ENCODE measurements at places on chromosomes 3 and 15.

DNA sequence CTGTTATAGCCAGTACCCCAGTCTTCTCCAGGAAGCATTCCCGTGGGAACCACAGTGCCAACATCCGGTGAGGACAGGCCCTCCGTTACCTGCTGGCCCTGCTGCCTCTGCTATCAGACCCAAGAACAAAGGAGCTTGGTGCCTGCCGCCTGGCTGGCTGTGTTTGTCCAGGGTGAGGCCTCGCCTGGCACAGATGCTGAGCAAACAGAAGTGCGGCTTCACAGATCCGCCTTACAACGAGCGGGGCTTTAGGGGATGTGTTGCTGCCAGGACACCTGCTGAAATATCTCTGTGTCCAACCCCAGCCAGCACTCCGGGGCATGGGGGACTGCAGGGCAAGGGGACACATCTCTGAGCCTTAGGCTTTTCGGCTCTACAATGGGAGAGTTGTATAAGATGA, 2.2 kb upstream of the EPHB3 start:
- peak; percentile 92 for DNase-seq

DNA sequence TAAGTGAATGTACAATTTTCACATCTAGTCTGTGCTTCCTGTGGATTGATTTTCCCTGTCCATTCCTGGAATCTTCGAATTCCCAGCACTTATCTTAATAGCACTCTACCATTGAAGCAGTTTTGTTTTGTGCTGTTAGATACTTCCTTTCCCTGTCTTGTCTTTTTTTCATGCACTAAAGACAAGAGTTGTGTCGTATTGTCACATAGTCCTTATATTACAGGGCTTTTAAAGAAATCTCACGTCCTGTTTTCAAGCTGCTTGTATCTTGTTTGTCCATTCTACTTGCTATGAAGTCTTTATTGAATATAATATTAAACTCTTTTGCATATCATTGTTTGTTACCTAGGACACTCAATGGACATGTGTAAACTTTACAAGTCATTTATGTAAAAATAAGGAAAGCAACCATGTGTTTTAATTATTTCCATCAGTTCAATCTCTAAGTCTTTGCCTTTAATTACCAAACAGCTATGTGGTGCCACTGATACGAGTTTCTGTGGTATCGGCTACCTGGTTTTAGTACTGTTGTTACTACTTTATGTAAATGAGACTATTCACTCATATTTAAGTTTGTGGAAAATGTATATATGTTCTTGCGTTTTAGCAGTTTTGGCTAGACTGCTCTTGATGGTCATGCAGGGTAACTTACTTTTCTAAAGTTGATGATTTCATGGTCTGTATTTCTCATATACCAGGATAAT, 10.3 kb downstream of the PIK3CA start:
- no peak for DNase-seq

- DNase-seq = no peak
These were observed 252.9 kb downstream of the SHQ1 start for GRCh38 chr3:72595376-72595775.

DNA sequence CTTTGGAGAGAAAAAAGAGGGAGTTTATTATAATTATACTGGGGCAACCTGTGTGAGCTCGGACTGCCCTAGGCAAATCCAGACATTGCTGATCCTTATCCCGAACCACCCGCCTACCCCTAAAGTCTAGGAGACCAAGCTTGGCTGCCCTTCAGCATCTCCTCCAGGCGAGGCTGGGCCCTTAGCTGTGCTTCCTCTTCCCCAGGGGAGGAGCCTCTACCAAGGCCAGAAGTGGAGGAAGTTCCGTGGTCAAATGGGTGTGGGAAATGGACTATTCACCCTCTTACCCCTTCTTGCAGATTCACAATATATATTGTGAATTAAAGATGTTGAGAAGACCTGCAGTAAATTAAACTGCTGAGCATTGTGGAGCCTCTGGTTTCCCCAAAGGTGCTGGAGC, 158.3 kb upstream of the HES1 start:
- no peak for DNase-seq

- no peak for DNase-seq
These were observed 295.1 kb downstream of the SHOX2 start for GRCh38 chr3:157810924-157811718.

DNA sequence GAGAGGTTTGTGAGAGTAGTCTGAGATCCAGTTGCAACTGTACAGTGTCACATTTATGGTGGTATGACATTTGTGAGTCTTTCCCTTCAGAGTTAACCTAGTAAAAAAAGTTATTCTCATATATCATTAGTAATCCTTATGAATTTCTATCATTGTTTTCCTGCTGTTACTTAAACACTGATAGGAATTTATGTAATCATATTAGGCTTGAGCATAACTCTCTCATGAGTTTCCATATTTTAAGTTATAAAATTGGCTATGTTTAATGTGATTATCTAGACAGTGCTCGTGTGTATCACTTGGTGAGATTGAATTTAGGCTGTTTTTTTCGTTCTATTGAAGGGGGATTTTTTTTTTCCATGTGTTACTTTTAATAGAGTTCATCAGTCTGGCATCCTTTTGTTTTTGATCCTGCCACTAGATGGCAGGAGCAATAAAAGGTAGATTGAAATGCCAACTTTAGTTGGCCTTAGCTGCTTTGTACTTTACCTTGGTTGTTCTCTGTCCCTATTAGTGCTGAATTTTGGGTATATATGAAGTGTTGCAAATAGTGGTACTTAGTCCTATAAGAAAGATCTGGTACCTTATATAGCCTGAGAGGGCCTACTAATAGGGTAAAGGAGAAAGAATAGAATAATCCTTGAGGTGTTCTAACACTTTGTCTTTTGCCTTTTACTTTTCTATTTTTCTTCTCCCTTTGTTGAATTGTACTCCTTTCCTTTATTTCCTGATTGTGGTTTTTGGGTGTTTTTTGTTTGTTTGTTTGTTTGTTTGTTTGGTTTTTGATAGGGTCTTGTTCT, 17.9 kb downstream of the STT3B start:
- peak; percentile 25 for DNase-seq

GRCh38 chr15:78061963-78062427, 15.5 kb downstream of the TBC1D2B start:
- DNase-seq = peak; percentile 42

- DNase-seq = no peak
These were observed 63.4 kb downstream of the PPARG start for GRCh38 chr3:12352253-12352652.

DNA sequence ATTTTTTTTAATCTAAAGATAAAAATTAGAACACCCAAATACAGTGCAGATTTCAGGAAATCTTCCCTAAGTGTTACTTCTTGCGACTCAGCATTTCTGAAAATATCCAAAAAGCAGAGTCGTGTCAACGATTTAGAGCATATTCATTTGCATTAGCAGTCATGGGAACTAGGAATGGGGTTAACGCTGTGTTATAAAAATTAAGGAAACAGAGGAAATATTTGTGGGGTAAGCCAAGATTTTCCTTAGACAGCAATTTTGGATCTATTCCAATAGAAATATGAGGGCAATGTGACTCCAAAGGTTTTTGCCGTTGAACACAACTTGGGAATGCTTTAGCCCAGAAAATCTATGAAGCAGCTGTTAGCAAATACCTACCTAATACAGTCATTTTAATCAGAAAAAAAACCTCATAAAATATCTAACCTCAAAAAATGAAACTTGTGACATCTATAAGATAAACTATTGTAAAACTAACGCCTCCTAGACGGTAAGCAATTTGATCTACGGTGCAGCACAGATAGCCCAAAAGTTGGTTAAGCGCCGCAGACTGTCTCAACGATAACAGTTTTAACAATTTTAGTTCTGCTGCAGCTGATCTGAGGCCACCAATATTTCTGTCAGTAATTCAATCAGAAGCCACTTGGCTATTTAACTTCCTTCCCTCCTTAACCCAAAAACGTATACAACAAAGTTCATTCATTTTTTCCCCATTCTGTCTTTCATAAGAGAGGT, 5.8 kb upstream of the ATP11B start:
- no peak for DNase-seq

DNA sequence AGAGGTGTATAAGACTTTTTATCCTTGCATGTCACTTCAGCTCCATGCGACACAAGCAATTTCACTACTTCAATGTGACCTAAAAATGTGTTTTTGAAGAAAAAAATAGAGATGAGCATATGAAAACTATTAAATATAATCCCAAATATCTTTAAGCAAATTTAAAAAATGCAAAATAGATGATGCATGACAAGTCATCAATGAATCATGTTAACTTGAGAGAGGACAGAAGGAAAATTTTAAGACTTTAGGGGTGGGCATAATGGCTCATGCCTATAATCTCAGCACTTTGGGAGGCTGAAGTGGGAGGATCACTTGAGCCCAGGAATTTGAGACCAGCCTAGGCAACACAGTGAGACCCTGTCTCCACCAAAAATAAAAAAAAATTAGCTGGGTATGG, 73.3 kb downstream of the ANKRD28 start:
- no peak for DNase-seq

- DNase-seq = no peak
These were observed 184.5 kb upstream of the ANKRD28 start for GRCh38 chr3:15982243-15982642.

- DNase-seq = no peak
These were observed 39.6 kb downstream of the C3orf38 start for GRCh38 chr3:88189361-88189810.

- no peak for DNase-seq
These were observed 45.0 kb upstream of the SLC12A8 start for GRCh38 chr3:125257536-125257935.

GRCh38 chr3:57582474-57583168, 14.5 kb downstream of the ARF4 start:
- peak; percentile 28 for DNase-seq

GRCh38 chr15:57567891-57568290, 23.8 kb upstream of the MYZAP start:
- DNase-seq = no peak

GRCh38 chr3:46930945-46931403, 45.6 kb downstream of the CCDC12 start:
- no peak for DNase-seq

DNA sequence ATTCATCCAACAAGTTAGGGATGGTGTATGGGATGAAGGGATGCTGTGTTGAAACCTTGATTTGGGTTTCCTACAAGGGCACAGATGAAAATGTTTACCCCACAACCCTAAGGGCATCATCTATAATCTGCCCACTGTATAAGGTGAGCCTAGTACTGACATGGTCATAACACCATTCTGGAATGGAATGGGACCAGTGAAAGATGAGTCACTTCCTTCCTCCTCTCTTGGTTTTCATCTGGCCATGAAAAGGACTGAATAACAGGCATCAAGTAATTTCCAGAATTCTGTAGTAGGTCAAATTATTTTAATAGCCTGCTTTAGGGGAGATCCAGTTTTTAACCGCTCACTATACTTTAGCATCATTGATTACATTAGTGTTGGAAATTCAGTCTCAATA, 538.6 kb downstream of the NR2F2 start:
- no peak for DNase-seq

DNA sequence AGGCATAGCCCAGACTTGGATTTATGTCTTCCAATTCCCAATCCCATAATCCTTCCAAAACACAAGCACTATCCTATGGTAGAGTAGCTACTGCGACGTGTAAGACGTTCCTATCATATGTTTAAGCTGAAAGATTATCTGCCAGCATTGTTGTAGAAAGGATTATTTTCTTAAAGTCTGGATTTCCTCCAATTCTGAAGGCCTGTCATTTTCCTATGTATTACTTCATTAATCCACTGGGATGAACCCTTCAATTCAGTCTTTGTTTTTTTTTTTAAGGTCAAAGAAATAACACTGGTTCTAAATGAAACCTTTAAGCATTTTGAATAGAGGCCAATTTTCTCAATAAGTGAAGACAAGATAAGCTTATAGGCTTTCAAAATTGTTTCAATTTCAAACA, 289.0 kb downstream of the SLC9A9 start:
- no peak for DNase-seq

- DNase-seq = no peak
These were observed 3.2 kb downstream of the HTR3E start for GRCh38 chr3:184099806-184100686.

GRCh38 chr3:193974191-193974652, 161.7 kb upstream of the HES1 start:
- no peak for DNase-seq

DNA sequence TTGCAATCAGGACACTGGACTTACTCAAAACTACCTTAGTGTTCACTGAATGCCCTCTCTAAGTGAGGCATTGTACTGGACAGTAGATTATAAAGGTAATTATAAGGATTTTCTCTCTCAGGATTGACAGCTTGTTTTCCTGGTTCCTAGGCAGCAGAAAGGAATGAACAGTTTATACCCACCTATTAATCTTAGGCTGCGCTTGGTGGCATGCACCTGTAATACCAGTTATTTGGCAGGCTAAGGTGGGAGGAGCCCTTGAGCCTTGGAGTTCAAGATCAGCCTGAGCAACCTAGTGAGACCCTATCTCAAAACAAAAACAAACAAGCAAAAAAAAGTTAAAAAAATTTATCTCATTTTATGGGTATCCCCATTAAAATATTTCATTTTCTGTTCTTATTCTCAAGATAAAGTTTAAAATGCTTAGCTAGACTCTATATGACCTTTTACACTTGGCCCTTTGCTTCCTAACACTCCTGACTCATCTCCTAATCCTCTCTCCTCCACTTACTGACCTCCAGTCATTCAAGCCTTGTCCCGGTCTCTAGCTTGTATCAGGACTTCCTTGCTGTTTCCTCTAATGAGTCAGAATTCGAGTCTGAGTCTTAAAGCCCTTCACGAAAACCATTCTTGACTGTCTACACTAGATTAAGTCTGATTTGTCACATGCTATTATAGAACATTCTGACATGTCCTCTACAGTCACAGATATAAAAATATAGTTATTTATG, 348.6 kb downstream of the NLGN1 start:
- no peak for DNase-seq

GRCh38 chr3:129633751-129634481, 27.4 kb upstream of the PLXND1 start:
- no peak for DNase-seq

GRCh38 chr15:65767264-65767595, 24.9 kb downstream of the DENND4A start:
- DNase-seq = no peak

GRCh38 chr3:72890166-72890925, 2.5 kb downstream of the GXYLT2 start:
- no peak for DNase-seq

- DNase-seq = no peak
These were observed 8.9 kb downstream of the XIRP1 start for GRCh38 chr3:39183211-39184080.

DNA sequence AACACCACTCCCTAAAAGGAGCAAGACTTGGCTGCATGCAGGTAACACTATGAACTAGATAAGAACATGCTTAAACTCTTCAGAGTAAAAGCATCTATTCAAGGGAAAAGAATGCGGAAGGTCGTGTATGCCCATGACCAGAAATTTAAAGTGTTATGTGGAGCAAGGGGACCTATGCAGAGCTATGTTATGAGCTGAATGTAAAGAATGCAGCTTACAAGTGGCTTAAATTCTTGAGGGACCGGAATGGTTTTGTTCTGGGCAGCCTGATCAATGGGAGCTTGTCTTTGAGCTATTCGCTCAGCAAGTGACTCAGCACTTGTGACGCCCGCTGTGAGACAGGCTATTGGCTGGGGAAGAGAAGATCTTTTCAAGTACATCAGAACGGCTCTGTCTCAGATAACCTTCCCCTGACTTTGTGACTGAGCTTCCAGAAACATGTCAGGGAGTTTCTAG, 367.5 kb upstream of the THBS1 start:
- DNase-seq = peak; percentile 72

GRCh38 chr3:123749711-123750110, 134.4 kb downstream of the MYLK start:
- DNase-seq = no peak

All from SW480 (cell line).